NCI-H774 (cell line): ENCODE measurements at places on chromosomes 4 and X.

GRCh38 chr4:181822005-181822375 lies 421.2 kb upstream of the TENM3 start:
- DNase-seq = no peak

GRCh38 chr4:180153587-180153986 lies 2089.6 kb upstream of the TENM3 start:
- no peak for DNase-seq

DNA sequence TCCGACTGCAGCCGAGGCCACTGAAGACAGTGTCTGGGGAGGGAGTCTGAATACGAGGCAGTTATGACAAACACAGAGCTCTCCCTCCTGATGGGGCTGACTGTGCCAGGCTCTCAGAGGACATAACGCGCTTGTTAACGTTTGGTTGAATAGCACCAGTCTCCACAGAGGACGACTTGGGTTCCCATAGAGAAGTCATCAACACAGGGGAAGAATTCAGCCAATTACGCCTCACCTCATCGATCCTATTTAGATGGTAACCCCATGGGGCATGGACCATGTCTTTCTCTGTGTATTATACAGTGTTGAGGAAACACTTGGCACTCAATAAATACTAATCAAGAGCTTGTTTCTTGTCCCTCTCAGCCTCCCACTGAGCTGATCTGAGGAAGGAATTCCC lies 642.6 kb upstream of the LCORL start:
- no peak for DNase-seq

- DNase-seq = no peak
These were observed 170.2 kb downstream of the PACRGL start for GRCh38 chr4:20870436-20870835.

- no peak for DNase-seq
These were observed 3.2 kb downstream of the SLITRK2 start for GRCh38 chrX:145820825-145821224.

- DNase-seq = no peak
These were observed 101.2 kb downstream of the AFF1 start for GRCh38 chr4:87035881-87036509.
